Activated T-helper 1 cell treated with anti-CD3 and anti-CD28 coated beads, Interleukin-12 subunit alpha, Interleukin-12 subunit beta, Interleukin-2, Interleukin-4 antibody, amounts not matched to agents 30 ng/mL and 10 ng/mL and 1 ng/mL, durations not matched to agents 14 hours and 24 hours and 36 hours (primary cell): ENCODE measurements at places on chromosomes 4 and X.

DNA sequence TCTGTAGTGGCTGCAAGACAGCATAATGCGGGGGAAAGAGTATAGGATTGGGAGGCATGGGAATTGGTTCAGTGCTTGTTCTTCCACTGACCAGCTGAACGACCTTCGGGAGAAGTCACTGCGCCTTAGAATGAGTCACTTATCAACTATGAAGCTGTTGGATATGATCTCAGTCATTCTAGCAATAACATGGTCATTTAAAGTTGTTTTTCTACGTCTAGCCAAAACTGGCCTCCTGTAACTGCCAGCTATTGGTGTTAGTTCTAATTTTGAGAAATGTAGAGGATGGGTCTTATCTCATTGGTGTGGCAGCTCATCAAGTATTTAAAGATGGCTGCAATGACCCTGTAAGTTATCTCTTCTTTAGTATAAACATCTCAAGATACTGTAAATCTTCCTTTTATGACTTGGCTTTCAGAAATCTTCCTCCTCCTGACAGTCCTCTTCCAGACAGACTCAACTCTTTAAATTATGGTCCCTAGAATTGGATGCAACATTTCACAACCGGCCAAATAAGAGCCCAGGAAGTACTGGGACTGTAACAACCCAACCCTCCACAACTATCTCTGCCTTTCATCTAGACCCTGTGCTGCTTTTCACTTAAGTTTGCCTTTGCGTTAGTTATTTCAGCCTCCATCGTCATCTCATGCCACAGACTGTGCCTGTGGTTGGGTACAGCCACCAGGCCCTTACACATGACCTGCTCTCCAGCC, 243.3 kb downstream of the CBR4 start:
- DNase-seq: no peak

DNA sequence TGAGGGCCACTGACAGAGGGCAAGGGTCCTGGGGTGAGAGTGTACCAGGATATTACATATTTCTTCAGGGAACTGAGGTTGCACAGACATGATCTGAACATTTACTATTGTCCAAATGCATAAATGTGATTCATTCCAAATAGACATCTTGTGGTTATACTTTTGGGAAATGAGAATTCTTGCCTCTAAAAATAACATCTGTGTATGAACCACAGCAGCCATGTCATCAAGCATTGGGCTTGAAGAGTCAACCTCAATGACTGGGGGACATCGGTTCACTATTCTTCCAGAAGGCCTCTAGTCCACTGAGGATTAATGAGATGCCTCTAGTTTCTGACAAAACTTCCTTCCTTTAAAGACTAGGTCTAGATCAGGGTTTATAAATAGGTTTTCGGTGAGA, 193.1 kb upstream of the GPC4 start:
- DNase-seq: no peak

DNA sequence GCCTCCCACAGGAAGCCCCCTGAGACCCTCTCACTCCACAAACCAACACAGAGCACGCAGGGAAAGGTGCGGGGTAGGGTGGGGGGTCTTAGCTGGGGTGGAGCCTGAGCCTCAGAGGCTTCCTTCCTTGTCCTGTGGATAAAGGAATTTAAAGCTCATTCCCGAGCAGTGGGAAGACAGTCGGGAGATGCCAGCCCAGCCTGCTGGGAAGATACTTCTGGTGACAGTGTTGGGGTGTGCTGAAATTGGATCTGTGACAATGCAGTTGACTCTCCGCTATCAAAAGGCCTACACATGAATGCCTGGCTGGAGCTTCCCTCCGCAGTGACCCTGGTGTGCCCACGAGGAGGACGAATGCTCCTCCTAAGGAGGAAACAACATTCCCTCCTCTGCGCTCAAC, 45.5 kb downstream of the JAKMIP1 start:
- DNase-seq: no peak

GRCh38 chrX:153458476-153458875, 11.9 kb downstream of the HAUS7 start:
- DNase-seq: no peak

DNA sequence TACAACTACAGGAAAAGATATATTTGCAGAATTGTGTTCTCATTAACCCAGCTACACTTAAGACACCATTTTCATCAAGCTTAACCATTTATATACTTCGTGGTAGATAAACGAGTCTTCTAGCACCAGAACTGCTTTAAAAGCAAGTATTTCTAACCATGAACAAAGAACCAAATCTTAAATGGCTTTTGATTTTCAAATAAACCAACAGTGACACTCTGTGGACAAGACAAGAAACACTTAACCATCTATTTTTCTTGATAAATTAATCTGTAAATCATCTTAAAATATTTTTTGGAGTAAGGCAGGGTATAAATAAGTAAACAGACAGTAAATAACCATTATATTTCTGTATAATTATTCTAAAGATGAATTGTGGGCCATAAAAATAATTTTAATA, 10.2 kb downstream of the BEND2 start:
- no peak for DNase-seq

GRCh38 chr4:139919004-139919403, 235.0 kb downstream of the MAML3 start:
- DNase-seq: no peak

DNA sequence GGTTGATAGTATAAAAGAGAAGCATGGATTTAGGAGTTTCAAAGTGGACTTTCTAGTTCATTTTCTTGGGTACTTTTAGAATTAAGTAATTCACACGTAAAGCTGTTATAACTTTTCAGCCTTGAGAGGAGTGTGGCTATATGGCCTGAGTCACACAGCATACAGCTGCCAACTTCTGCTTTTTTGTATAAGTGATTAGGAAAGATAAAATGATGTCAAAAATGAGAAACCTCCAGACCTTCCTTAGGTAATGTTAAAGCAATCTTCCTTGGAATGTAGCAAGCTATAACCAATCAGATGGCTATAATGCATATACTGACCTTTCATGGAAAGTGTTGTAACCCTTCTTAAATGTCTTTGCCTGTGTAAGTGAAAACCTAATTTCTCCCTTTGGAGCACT, 39.2 kb downstream of the RAB40AL start:
- no peak for DNase-seq

- DNase-seq: no peak
Measured at GRCh38 chr4:139966383-139966782, 187.6 kb downstream of the MAML3 start.

- no peak for DNase-seq
Measured at GRCh38 chr4:126375462-126376054, 1060.8 kb downstream of the FAT4 start.

DNA sequence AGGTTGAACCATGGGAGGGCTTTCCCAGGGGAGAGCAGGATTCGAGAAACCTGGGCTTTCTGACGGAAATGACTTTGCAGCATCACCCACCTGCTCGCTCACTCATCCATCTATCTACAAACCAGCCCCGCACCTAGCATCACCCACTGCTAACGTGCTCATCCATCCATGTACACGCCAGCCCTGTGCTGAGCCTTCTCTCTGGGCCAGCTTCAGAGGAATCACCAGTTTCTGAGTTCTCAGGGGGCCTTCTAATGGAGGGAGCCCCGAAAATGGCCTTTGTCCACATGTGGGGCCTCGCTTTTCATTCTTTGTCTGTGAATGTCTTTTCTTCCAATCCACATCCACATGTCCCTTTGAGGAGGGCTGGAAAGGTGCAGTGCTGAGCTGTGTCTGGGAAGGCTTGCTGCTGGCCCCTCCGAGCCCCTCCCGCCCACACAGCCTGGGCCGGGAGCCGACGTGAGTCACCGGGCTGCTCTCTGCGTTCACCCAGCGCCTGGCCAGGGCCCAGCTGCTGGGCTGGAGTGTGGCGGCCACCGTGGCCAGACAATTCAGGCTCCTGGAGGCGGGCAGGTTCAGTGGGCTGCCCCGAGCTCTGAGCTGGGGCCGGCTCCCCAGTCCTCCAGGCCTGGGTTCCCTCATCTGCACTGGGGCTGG, 14.7 kb downstream of the SORCS2 start:
- DNase-seq: no peak

DNA sequence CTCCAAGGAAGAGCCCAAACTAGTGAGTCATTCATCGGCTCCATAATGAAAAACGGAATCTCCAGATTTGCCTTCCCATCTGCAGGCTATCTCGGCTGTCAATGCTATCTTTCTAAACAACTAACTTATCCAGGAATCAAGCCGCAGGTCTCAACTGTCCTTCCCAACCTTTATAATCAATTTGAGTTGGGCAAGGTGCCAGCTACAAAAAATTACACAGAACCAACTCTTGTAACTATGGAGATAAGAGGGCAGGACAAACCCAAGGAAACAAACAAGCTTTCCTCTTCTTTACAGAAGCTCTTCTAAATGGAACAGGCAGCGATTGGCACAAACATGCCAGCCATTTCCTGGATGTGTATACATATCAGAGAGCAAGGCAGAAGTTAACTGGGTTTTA, 61.2 kb upstream of the RAI2 start:
- DNase-seq: no peak

GRCh38 chrX:53280331-53281320, 758 bp downstream of the IQSEC2 start:
- DNase-seq: no peak

DNA sequence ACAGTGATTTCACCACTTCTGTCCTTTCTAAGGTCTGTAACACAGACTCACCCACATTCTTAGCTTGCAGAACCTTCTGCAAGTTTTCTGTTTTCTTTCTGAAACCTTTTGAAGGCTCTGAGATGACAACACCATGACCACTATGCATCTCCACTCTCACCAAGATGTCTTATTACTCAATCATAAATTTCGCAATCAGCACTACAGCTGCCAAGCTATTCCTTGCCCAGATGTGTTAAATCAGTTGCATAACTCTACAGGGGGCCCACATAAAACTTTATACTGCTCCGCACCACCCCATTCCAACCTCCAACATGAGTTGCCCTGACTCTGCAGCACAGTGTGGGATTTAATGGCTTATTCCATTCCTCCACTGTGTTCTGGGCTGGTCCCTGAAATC, 229.9 kb downstream of the COL25A1 start:
- no peak for DNase-seq
